NT2/D1 (cell line): ENCODE measurements at places on chromosomes 7 and 10.
A peak's percentile ranks its signal among the peaks of the same experiment; 100 is the strongest.

- DNase-seq, result no peak
These were observed 28.7 kb downstream of the DGKI start for GRCh38 chr7:137818036-137818435.

DNA sequence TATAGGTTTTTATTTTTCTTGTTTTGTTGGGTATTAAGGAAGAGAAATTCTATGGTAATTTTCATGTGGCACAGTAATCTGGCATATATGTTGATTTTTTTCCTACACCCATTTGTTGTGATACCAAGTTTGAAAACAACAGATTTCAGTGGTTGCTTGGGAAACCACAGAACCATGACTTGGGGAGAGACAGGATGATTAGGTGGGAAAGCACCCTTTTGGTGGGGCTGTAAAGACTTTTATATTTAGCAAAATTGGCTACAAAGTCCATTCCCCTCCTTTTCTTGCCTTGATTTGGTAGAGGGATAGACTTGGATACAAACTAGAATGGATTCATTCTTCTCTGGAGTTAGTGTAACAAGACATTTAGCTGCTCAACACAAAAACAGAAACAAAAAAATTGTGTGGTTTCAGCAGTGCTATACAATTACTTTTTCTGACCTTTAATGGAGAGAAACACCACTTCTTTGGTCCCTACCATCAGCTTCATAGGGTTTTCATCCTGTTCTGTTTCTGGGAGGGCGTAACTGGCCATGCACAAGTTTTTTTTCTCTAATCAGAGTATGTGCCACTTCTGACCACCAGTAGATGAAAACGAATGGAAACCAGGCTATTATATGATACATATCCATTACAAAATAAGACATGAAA is 52.7 kb downstream of the FIGNL1 start:
- DNase-seq, result no peak

DNA sequence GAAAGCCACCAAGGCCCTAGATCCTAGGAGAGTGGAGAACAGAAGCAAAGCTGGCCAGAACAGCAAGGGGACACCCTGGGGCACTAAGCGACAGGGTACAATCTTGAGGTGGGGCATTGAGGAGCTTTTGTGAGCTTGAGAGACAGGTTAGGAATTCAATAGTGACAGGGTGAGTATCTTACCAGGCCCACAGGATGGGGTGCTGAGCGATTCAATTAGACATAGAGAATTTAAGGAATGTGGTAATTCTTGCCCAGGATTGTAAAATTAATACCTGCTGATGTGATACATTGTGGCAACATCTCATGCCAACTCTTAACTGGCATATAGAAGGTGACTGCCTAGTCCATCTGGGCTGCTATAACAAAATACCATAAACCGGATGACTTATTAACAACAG is 14.0 kb downstream of the RBP3 start:
- no peak for DNase-seq

DNA sequence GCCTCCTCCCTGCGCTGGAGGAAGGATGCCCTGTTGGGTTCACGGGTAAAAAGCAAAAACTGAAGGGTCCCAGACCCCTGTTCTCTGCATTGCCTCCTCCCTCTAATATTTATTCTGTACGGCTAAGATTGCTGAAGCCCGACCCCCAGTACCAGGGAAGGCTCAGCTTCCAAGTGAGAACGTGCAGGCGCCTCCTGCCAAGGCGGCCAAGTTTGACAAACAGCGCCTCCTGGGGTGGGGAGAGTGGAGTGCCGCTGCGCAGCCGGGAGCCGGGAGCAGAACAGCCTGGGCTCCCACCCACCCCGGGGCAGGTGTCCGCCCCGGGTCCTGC is 4.7 kb upstream of the EBF3 start:
- no peak for DNase-seq

DNA sequence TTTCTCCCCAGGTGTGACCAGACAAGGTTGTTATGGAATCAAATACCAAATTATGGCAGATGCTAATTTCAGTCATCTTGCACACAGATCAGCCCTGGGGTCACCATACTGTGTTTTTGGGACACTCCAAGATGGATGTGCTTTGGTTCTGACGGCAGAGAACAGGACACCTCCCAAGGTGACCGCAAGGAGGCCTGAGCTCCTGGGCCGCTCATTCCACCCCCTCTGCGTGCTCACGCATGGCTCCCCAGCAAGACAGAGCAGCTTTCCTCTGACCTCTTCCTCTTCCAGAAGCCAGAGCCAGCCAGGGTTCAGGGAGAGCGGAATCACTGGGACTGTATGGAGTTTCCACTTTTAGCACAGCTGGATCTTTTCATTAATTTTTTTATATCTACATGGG is 402.8 kb downstream of the DNAJB6 start:
- no peak for DNase-seq

DNA sequence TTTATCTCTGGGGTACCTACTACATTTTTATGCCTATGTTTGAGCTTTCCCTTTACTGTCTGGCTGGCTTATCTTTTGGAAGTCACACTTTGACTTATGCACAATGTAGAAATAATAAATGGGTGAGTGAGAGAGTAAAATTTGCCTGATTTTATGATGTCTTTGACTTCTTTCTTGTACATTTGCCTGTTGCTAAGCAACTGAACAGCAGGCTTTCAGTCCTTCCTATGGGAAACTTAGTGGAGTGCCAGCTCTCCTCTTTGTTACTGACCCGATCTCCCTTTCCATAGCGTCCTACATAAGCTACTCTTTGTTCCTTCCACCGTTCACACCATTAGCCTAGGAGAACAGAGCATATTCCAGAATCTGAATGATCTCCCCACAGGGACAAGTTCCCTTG is 4.2 kb downstream of the TAS2R60 start:
- no peak for DNase-seq

- peak; percentile 99 for DNase-seq
These were observed 28.3 kb downstream of the C1GALT1 start for GRCh38 chr7:7210475-7211237.
